ENCODE measurements at places on chromosomes 2 and 18.

DNA sequence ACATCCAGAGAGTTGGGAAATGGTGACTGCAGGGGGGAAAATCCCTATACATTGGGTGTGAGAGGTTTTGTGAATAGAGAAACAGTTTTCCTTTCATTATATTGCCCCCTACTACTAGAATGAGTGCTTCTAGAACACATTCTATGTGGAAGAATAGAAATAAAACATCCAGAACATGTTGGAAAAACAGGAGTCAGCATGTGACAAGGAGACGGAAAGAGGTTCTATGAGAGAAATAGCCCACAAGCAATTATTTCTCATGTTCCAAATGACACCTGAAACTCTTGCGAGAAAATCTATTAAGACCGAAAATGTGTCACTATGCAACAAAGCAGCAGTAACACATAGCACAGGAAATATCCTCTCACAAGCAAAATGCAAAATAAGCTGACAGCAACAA, 202.7 kb upstream of the SPOPL start:
- DNase-seq, result no peak

DNA sequence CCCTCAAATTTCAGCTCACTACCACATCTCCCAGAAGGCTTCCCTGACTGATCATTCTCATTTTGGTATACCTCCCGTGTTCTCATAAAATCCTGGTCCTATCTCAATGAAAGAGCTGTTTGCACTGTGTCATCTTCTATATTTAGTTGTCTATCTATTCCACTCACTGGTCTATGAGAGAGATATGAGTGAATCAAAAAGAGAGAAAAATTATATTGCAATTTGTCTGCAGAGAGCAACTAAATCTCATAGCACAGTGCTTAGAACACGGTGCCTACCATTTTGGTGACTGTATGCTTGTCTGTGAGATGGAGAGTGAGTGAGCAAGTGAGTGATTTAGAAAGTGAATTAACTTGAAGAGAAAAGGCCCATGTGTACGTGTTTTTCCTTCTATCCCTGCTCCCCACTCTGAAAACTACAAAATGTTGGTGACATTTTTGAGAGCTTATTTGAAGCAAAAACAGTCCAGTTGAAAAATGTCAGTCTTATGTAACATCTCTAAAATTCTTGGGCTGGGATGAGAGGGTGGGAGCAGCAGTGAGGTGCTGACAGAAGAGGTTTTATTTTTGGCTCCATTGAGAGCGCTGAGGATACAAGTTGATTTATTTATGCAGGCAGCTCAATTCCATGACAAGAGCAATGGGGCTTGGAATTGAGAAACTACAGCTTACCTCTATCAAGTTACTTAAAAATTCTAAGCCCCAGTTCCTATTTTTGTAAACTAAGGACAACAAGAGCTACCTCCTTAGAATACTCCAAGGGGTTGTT, 373.5 kb upstream of the CHST9 start:
- no peak for DNase-seq

DNA sequence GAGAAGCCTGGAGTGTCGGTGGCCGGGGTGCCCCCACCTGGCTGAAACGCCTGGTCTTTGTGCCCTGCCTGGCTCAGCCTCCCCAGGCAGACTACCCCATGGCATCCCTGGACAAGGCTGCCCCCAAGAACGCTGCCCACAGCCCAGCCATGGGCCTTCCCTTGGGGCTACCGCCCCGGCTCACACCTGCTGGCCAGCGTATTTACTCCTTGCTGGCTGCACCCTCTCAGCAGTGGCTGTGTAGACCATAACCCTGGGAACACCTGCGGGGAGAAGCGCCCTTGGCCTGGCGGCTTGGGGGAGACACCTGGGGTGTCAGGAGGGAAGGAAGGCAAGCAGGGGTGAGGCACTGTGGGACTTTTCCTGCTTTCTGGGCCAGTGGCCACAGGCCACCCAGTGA, 17.3 kb downstream of the CAPN10 start:
- DNase-seq, result no peak

DNA sequence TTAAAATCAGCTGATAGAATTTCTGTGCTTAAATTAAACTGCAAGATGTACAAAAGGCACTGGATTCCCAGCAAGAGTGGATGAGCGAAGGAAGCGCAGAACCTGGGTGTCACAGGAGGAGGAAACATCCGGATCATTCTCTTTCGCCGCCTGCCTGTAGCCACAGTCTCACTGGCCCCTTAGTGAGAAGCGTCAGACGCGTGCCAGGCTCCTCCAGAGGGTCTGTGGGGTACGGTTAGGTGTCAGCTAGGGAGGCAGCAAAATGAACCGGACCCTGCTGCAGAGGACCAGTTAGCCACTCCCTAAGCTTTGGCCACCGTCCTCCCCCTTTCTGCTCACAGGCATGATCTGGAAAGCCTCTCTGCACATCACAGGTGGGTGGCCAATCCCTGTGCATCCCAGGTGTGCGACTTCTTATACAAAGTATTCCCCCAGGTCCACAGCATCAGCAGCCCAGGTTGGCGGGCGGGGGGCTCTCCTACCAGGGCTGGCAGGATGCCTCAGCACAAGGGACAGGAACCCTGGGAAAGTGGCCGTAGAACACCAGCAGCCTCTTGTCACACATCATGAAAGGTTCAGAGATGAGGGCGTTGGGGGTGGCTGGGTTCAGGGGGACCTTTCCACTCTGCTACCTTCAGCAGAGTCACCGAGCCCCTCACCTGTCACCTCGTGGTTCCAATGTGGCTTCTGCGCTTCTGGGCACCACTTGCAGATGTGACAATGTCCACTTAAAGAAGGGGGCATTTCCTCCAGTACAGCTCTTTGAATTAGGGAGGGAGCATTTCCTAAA, 61.1 kb upstream of the SLC66A3 start:
- DNase-seq, result no peak

DNA sequence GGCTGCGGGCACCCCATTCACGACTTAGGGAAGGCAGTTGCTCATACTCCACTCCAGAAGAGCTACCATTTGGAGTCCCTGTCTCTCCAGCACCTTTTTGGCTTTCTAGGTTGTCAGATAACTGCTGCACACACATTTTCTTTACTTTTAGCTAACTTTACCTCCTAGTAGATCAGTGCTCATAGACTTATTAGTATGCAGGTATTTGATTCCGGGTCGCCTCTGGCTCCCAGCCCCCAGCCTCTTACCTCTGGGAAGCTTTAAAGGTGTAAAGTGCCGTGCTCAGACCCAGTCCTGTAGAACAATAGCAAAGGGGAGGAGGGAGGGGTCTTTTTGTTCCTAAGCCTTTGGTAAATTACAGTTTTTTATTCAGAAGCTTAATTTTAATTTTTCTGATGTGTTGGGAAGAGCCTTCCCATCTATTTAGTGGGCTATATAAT, 102.9 kb downstream of the SPTBN1 start:
- no peak for DNase-seq

- DNase-seq, result no peak
These were observed 19.0 kb downstream of the USP39 start for GRCh38 chr2:85635011-85635410.

DNA sequence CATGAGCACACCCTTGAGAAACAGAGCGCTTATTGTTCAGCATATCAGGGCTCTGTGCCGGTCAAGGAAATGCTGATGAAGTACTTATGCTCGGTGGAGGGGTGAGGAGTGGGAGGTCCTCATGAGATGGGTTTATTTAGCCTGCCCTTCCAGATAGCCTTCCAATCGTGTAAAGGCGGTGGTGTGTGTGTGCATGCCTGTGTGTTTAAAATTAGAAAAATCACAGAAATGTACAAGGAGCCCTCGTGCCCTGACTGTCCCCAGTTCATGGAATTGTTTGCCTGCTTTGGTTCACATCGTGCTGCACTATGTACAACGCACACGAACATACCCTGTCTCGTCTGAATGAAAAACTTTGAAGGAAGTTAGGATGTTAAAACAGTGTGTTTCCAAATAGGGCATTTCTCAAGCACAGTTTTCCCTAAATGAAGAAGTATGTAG, 158.6 kb downstream of the AQP4 start:
- no peak for DNase-seq

- DNase-seq, result peak; percentile 5
These were observed 51.9 kb downstream of the PTPRM start for GRCh38 chr18:7618891-7619442.

Measured in NCI-H1436 (cell line).